HuH-7.5 (cell line): ENCODE measurements at places on chromosomes 12 and 14.

DNA sequence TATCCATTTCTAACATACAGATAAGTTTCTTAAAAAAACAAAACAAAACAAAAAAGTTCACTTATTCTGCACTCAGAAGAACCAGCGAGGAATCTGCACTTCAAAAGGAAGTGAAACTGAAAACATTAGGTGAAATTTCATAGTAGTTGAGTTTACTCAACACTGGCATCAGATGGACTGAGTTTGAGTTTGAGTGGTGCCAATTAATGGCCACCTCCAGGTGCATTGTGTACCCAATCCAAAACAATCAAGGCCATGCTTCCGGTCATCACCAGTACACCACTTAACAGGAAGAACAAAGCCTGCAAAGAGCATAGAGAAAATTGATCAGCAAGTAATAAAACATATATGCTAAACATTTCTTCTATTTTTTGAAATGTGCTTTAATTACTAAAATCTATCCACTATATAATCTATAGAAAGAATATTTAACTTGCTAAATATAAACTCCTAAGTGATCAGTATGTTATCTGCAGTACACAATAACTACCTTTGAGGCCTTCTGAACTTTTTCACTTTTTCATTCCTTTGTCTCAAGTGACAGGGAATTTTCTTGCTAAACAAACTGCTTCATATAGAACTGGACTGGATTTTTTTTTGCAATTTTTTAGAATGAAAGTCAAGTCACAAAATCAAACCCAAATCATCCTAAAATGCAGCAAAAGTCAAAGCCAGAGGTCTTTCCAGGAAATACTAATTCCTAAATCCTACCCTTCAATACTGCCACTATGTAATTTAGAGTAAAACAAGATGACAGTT lies 11.5 kb downstream of the SLC38A2 start:
- no peak for DNase-seq

- DNase-seq: no peak
Measured at GRCh38 chr12:54561164-54561563, 11.8 kb downstream of the PDE1B start.

DNA sequence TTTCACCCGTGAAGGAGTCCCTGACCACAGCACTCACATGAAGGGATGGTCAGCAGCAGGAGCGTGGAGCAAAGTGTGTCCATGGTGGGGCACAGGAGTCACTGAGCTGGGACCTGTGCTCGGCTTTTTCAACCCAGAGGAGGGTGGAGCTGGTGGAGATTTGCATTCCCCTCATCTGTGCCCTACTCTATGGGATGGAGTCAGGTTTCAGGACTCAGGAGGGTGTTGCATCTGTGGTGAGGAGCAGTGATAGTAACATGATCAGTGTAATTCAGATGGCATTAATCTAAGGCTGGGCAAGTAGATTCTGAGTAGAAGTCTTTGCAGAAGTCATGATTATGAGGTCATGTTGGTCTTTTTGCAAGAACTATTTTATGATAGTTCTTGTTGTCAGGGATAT lies 511.9 kb downstream of the TMEM121 start:
- no peak for DNase-seq

- DNase-seq: no peak
Measured at GRCh38 chr14:102323102-102323501, 3.6 kb downstream of the ZNF839 start.

DNA sequence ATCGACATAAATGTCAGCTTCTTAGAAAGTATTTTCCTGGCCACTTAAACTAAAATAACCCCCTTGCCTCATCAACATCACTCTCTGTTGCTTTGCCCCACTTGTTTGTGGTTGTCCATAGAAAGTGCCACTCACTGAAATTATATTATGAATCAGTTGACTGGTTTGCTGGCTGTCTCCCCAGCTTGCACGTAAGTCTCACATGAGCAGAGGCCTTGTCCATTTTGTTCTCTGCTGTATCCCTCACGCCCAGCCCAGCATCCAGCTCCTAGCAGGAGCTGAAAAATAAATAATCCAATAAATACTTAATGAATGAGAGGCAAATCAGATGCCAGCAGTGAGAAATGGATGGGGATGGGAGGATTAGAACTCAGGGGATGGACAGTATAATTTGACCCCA lies 159.3 kb downstream of the KSR2 start:
- no peak for DNase-seq

DNA sequence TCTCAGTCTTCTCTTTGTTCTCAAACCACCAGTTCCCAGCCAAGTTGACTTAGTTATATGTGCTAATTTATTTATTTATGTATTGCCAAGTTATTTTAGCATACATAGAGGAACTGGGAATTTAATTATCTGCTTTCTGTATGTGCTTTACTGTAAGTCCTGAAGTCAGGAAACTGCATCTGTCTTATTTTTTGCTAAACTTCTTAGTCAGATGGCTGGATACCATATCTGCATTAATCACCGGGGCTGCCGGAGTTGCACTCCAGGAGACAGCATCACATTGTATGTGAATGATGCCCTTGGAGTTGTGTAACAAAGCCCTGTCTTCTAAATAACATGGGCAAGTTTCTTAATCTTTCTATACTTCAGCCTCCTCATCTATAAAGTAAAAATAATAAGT lies 96.2 kb downstream of the MON2 start:
- DNase-seq: no peak

- no peak for DNase-seq
Measured at GRCh38 chr14:92965281-92965680, 42.3 kb downstream of the CHGA start.

- no peak for DNase-seq
Measured at GRCh38 chr12:612293-612692, 51.0 kb downstream of the NINJ2 start.
